ENCODE measurements at places on chromosomes 3 and 15. TPM values are rescaled to one million over a fixed set of nuclear protein-coding genes. Genes with fewer than 3 reads are reported as not detected.

Gene MB21D2
- total RNA-seq, result 4.6 TPM

Gene DNAH12
- under 0.01 TPM for total RNA-seq

Gene ACP3
- not detected for total RNA-seq

Gene NR2E3
- 0.19 TPM for total RNA-seq

Gene NFKBIZ
- total RNA-seq, result 65.0 TPM

Gene SPINK8
- total RNA-seq, result not detected

Gene APBA2
- total RNA-seq, result 19.0 TPM

Gene SSUH2
- 0.10 TPM for total RNA-seq

Gene GLDN
- total RNA-seq, result not detected

Gene PDCD6IP
- 358 TPM for total RNA-seq

Gene GOLGA8H
- total RNA-seq, result 0.98 TPM

Gene SH3BP5
- total RNA-seq, result 59.8 TPM

Gene GNAT1
- total RNA-seq, result not detected

Gene PLSCR4
- 176 TPM for total RNA-seq

Gene DET1
- 5.3 TPM for total RNA-seq

Gene RAMAC
- total RNA-seq, result 19.6 TPM

Gene CILP
- total RNA-seq, result not detected

Gene EXD1
- not detected for total RNA-seq

Gene CLRN1
- not detected for total RNA-seq

Gene HTR3E
- total RNA-seq, result not detected
